Activated naive CD8-positive, alpha-beta T cell treated with anti-CD3 and anti-CD28 coated beads, Interleukin-2, amount 50 U/mL, for 16 hours (primary cell): ENCODE measurements at places on chromosomes 4 and X.

- DNase-seq = no peak
Measured at GRCh38 chr4:101253121-101253520, 94.2 kb downstream of the PPP3CA start.

- peak; percentile 13 for DNase-seq
Measured at GRCh38 chrX:149512225-149512885, 7.2 kb upstream of the IDS start.

- DNase-seq = no peak
Measured at GRCh38 chrX:39904816-39905537, 192.8 kb downstream of the BCOR start.

GRCh38 chr4:154732669-154733068 lies 11.1 kb upstream of the LRAT start:
- no peak for DNase-seq

- no peak for DNase-seq
Measured at GRCh38 chr4:28469886-28470285, 1609.2 kb downstream of the STIM2 start.

- no peak for DNase-seq
Measured at GRCh38 chr4:184403384-184403781, 71.0 kb downstream of the IRF2 start.
